ENCODE measurements at places on chromosomes 4 and X. TPM values are rescaled to one million over a fixed set of nuclear protein-coding genes. Genes with fewer than 3 reads are reported as not detected.

The DIPK2B gene
- total RNA-seq = not detected

The MAB21L2 gene
- 33.3 TPM for total RNA-seq

The RWDD4 gene
- total RNA-seq = 25.9 TPM

The DMRTC1 gene
- not detected for total RNA-seq

The NCAPG gene
- 4.0 TPM for total RNA-seq

The RASSF6 gene
- total RNA-seq = not detected

GRCh38 chr4:86294883-86295282, 65.0 kb downstream of the MAPK10 start:
- no peak overlapping the region for H3K4me3 ChIP-seq
- DNase-seq = no peak
- H3K36me3 ChIP-seq = no peaks in the 10 kb centered on the region
- peaks cover 10% of the 10 kb centered on the region for H3K4me1 ChIP-seq

GRCh38 chrX:113300580-113300979, 459.9 kb upstream of the AMOT start:
- H3K36me3 ChIP-seq = no peaks in the 10 kb centered on the region
- H3K4me1 ChIP-seq = no peaks in the 10 kb centered on the region
- no peaks in the 10 kb centered on the region for H3K27me3 ChIP-seq
- H3K27ac ChIP-seq = no peak overlapping the region

DNA sequence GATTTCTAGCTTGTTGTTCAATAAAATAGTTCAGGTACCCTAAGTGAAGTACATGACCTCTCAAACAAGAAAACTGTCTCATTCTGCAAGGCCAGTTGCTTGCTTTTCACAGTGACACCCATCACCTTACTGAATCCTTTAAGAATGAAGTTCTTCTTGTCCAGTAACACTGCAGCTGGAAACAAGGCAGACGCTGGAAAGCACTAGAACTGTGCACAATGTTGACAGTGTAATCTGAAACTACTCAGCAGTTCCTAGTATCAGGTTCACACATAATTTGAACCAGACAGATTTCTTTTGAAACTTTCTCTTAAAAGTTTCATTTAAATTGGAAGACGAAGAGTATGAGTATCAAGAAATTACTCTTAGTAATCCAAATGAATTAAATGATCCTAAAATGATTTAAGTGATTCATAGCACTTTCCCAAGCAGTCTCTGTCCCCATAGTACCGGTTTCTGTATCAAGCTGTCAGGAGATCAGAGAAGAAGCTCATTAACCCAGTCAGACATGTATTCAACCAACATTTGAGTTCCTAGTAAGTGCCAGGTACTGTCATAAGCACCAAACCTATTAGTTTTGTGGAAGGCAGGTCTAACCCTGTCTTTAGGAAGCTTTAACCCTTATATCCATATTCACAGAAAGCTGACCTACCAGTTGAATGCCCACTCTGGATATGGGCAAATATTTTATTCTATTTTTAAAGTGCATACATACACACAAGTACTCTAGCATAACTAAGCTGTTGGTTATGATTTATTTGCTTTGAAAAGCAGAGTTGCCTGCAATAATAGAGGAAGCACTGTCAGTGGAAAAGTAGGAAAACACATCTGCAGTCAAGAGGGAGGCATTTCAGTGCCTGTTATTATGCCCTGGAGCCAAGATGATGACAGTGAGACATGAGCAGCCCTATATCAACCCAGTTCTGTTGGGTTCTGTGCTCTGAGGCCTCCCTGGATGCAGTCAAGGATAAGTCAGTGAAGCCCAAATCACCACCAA, 63.6 kb downstream of the PALLD start:
- H3K4me3 ChIP-seq = no peak overlapping the region
- H3K27ac ChIP-seq = peak overlapping the region; percentile 22
- H3K27me3 ChIP-seq = no peaks in the 10 kb centered on the region

DNA sequence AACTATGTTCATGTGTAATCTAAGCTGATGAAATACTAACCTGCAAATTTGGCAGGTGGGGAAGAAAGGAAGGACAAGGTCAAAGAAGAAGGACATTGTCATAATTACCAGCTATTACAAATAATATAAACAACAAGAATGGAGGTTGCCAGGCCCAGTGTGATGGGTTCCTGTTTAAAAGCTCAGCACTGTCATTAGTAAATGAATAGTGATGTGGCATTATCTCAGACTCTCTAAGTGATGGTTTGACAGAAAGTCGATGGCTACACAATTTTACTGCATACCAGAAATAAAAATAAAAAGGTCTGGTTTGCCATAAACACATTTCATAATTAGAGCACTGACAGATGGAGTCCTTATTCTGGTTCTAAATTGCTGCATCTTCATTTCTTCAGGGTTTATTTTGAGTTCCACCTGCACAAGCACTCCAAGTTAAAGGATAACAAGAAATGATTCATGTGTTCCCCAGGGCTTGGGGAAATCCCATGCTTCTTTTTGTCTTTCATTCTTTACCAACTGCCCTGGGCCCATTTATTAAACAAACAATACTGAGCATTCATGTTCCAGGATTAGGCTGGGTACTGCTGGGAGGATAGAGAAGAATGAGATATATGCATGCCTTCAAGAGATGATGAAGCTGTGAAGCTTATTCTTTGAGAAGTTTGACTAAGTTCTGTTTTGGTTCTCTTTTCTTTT, 367.8 kb upstream of the RASGEF1B start:
- no peaks in the 10 kb centered on the region for H3K4me1 ChIP-seq
- H3K36me3 ChIP-seq = no peaks in the 10 kb centered on the region
- H3K27ac ChIP-seq = no peak overlapping the region

DNA sequence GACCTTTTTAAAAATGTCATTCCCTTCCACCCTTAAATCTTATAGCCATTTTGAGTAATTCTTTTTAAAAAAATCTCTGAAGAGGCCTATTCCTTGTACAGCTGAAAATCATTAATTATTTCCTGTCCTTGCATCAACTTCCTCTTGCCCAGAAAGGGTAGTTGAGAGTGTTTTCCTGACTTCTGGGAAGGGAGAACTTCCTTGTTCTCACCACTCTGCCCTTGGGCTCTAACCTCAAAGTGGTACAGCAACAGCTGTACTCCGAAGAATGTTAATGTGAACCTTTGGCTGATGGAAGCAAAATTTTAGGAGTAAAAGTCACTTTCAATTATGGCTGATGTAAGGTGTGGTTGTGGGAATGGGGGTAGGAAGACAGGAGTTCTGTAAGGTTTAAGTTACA, 15.1 kb upstream of the FABP2 start:
- no peak for DNase-seq
- H3K36me3 ChIP-seq = no peaks in the 10 kb centered on the region
- H3K4me1 ChIP-seq = no peaks in the 10 kb centered on the region

DNA sequence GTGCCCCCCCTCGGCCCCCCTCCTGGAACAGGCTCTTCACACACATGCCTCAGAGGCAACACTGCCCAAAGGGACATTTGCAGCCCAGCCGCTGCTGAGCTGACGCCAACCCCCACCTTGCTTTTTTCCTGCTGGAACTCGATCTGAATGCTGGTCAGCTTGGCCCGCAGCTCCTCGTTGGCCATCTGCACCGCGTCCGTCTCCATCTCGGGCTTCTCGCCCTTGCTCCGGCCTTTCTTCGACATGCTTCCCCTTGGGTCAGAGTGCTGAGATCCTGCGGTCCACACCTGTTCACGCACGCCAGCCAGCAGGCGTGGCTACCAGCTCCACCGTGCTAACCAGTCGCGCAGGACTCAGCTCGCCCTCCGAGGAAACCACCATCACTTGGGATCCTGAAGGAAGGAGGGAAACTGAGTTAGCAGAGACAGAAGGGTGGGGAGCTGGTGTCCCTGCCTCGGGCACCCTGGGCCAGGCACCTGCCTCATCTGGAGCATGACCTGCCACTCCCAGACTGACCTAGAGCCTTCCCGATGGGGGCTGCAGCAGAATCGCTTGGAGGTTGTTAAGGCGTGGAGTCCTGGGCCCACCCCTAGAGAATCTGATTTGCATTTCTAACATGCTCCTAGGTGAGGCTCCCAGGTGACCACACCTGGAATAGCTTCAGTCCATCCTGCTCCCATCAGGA, 87.6 kb downstream of the JAKMIP1 start:
- DNase-seq = no peak
- no peak overlapping the region for H3K4me3 ChIP-seq
- no peaks in the 10 kb centered on the region for H3K36me3 ChIP-seq
- H3K27me3 ChIP-seq = no peaks in the 10 kb centered on the region

GRCh38 chrX:42752730-42753129, 25.2 kb downstream of the PPP1R2C start:
- H3K4me3 ChIP-seq = no peak overlapping the region
- peak; percentile 3 for DNase-seq
- H3K4me1 ChIP-seq = peaks cover 20% of the 10 kb centered on the region
- H3K36me3 ChIP-seq = no peaks in the 10 kb centered on the region
- no peak overlapping the region for H3K27ac ChIP-seq

DNA sequence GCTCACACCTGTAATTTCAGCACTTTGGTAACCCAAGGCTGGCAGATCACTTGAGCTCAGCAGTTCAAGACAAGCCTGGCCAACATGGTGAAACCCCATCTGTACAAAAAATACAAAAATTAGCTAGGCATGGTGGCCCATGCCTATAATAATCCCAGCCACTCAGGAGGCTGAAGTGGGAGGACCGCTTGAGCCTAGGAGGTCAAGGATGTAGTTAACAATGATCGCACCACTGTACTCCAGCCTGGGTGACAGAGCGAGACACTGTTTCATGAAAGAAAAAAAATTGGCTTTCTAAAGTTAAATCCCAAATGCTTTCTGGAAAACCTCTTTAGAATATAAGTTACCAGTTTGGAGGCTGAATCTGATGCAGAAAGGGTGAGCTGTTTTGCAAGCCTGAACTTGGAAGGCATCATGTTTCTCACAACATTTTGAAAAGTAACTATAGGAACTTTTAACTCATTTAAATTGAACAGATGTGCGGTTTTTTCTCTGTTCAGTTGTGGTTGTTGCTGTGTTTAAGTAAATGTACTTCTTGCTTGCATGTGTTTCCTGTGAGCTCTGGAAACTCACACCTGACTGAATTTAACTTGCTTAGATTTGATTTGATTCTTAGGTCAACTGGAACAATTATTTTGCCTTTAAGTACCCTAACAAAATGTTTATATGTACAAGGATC, 39.8 kb upstream of the TMEM131L start:
- no peak overlapping the region for H3K27ac ChIP-seq
- H3K36me3 ChIP-seq = no peaks in the 10 kb centered on the region
- DNase-seq = peak; percentile 4
- no peak overlapping the region for H3K4me3 ChIP-seq

Data from osteoblast (primary cell).